ENCODE measurements at places on chromosomes 1 and 21. TPM values are rescaled to one million over a fixed set of nuclear protein-coding genes. Genes with fewer than 3 reads are reported as not detected.

DNA sequence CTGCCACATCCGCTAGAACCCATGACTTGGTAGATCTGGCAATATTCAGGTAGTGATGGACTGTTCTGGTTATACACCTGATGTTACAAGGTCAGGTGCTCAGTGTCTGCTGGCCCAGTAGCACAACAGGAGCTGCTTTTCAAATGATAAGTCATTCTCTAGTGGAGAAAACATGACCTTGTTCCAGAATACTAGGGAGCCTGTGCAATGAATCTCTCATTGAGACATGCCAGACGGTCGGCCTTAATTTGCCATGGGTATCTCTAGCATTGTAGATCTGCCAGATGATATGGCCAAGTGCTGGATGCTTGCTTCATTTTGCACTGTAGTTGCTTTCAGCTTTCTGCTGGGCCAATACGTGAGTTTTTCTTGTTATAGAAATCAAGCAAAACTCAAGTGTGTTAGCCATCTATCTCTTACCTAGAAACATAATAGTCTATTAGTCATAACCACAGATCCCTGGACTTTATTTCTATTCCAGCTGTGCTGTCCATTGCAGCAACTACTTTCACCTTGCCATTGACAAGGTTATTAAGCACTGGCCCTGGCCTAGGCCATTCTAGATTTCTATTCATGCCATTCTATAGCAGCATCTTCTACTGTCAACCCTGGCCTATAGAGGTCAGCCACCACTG, 13.9 kb upstream of the CENPF start:
- peak; percentile 36 for DNase-seq

DNA sequence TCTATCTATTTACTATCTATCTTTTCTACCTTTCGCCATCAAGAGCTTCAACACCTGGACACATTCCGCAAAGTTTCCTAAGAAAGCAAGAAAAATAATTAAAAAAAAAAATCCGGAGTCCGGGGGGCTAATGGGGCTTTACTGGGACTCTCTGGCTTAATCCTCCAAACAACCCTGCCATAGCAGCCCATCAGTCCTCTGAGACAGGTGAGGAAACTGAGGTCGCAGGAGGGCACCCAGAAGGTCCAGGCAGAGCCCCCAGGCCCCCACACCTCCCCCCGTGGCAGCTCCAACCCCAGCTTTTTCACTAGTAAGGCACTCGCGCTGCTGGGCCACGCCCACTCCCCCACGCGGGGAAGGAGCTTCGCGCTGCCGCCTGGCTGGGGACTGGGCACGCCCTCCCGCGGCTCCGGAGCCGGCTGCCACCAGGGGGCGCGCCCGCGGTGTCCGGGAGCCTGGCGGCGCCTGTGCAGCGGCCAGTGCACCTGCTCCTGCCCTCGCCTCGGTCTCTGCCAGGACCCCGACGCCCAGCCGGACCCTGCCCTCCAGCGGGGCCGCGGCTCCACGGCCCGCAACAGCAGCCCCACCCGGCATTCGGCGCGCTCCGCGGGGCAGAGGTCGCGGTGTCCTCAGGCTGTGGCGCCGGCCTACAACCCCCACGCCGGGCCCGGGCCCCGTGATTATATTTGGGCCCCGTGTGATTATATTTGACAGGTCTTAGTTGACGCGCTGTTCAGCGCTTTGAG, 54.1 kb upstream of the SAMD11 start:
- DNase-seq = peak; percentile 5

DNA sequence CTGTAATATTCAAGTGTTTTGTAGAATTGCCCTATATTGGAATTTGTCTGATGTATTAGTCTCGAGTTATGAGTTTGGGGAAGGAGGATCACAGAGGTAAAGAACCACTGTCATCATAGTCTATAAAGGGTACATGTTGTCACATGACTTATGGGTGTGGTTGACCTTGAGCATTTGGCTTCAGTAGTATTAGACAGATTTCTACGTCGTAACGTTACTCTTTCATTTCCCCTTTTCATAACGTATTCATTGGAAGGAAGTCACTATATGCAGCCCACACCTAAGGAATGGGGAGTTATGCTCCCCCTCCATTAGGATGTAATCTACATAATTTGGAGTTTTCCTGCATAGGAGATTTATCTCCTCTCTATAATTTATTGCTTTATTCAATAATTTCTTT, 110.1 kb upstream of the VAV3 start:
- no peak for DNase-seq

DNA sequence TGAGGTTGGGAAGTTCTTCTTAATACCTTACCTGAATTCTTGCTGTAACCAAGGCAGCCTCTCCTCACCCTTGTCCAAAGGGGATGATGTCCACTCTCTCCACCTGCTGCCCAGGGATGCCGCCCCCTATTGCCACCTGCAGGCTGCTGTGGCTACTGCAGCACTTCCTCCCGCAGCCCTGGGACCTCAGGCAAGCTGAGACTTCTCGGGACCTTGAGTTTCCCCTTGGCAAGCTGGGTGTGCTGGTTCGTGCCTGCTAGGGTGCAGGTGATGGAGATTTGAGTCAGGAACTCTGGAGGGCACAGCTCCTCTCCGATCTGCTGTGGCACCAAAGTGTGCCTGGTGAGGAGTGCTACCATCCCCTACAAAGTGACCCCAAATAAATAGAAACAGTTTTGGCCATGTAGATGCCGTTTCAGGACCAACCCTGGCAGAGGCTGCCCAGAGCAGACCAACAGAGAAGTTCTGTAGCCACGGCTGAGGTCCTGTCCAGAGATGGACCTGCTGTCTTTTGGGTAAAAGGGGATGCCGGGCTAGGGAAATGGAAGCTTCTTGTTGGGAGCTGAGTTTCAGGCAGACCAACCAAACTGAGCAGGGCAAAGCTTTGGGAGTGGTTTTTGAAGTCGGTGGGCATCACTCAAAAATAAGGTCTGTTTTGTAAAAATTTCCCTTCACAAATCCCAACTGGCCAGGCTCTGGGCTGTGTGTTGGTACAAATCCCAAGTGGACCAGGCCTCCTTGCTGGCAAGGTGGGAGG, 31.7 kb downstream of the RUNX3 start:
- peak; percentile 29 for DNase-seq

- DNase-seq = no peak
Measured at GRCh38 chr1:245895455-245895959, 611.6 kb downstream of the SMYD3 start.

DNA sequence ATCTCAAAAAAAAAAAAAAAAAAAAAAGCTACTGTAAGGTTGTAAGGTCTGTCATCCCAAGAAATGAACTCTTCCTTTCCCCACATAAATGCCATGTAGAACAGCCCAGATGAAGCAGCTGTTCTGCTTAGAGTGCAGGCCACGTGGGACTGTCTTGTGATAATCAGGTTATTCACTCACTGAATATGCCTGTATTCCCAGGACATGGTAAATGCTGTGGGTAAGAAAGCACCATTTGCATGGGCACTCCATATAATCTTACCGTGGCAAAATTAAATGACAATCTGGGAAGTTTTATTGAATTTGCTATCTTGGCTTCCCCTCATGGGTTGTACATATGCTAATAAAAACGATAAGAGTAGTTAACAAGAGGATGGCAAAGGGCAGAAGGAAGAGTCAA, 13.8 kb downstream of the RGS5 start:
- DNase-seq = no peak

TTC13 gene
- total RNA-seq = 8.7 TPM

GRCh38 chr1:21916447-21917238, 20.5 kb downstream of the HSPG2 start:
- no peak for DNase-seq

DNA sequence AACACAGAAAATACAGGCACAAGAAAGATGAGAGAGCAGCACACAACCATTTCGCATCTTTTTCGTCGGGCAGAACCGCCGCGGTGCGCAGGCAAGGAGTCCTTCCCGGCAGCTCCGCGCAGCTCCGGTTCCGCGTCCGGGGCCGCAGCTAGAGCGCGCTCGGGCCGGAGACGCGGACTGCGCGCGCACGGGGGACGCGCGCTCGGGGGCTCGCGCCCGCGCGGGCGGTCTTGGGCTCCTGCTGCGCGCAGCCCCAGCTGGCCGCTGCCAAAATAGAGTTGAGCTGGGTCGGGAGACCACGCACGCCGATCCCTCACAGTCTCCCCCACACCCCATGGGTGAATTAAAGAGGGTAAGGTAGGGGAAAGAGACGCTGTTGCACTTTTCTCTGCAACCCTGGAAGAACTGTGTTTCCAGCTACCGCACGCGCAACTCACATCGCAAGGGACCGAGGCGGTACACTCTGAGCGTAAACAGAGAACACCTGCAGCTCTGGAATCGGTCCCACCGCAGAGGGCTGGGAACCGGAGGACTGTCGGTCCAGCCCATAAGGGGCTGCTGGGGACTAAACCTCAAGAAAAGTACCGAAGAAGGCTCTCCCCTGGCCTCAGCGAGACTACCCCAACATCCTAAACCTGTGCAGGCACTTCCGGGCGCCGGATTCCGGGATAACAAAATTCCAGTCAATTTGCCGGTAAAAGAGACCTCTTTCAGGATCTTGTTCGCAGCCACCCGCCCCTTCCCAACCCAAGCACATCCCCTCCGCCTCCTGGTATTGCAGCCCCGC, 1.7 kb downstream of the NR5A2 start:
- peak; percentile 24 for DNase-seq

GLMP gene
- total RNA-seq = 34.2 TPM

SFPQ gene
- 147 TPM for total RNA-seq

DNA sequence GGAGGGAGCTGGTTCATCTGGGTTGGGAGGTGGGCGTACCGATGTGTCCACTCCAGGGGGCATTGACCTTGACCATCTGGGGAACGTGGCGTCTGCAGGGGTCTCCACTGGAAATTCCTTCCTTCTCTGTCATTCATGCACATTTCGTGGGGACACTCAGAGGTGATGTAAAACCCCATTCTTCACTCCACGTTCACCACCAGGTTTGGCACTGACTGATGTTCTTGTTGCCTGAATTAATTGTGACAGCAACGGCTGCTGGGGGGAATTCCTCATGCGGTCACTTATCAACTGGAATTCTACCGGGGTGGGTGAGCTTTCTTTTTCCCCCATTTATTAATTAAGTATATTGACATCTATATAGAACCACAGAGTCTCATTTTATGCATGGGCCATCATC, 18.1 kb upstream of the POFUT2 start:
- no peak for DNase-seq

DNA sequence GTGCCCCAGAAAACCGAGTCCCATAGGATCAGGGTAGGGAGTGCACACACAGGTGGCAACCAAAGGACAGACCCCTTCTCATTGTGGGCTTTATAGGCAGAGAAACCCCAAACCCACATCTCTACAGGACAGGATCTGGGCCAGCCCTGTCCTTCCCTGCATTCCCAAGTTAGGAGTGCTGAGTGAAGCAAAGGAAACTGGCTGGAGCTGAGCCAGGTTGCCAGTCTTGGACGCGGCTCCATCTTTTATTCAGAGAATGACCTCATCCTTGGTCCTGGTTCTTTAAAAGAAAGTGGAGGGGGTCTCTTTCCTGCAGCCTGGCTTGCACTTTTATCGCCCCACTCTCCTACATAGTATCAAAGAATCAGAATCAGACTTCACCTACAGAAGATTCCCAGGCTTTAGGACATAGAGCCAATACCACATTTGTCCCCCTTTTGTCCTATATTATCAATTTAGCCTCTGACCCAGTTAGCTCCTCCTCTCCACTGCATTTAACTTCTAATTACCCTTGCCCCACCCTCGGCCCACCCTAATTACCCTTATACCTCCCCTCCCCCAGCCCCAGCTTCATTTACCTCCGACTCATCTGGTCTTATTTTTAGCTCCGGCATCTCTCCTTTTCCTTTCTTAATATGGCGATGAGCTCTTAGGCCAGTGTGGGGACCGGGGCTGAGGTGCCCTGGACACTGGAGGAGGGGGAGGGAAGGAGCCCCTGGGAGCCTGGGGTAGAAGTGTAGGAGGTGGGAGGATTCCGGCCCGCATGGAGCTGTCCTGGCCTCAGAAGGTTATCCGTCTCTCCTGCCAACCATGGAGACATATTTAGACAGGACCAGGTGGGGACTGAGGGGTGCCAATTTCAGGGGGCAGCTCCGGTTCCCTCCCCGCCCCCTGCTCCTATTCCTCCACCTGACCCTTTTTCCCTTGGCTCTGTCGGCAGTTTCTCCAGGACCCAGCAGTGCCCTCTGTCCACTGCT, at the start of gene CASQ1:
Gene CASQ1, plus strand, starts transcription at position 927 of the 977 bp plus-strand sequence. CDS start 177 bp downstream, outside the sequence.
- DNase-seq = peak; percentile 28

CD1E gene
- total RNA-seq = not detected

GRCh38 chr1:2388004-2388913, 3.1 kb downstream of the MORN1 start:
- DNase-seq = no peak

DNA sequence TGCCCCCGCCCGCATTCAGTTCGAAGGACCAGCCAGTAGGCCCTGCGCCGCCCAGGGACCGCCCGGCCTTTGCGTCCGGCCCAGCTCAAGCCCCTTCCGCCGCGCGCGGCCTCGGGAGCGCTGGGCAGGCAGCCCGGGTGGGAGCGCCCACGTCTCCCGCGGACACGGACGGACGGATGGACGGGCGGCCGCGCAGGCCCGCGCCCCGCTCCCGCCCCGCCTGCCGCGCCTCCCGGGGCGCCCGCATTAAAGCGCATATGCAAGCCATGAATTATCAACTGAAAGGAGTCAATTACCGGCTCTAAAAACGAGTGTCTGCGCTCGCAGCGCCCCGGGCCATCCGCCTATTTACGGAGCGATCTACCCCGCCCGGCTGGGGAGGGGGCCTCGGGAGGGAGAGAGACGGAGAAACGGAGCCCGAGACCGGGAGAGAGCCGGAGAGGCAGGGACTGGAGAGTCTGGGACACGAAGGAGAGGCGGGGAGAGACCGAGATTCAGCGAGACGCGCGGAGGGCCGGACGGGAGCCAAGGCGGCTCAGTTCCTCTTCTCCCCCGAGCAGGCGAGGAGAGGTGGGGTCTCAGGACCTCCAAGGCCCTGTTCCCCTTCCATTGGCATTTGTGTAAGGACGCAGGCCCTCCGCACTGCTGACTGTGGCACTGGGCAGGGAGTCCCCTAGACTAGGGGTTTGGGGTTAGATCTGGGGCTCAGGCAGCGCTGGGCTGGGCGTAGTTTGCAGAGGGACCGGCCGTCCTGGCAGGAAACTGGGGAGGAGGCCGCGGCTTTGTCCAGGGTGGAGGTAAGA, 41.3 kb upstream of the DMBX1 start:
- no peak for DNase-seq

LRRN2 gene
- total RNA-seq = not detected

DISP3 gene
- total RNA-seq = not detected

- no peak for DNase-seq
Measured at GRCh38 chr1:175383239-175383638, 190.7 kb upstream of the KIAA0040 start.

DNA sequence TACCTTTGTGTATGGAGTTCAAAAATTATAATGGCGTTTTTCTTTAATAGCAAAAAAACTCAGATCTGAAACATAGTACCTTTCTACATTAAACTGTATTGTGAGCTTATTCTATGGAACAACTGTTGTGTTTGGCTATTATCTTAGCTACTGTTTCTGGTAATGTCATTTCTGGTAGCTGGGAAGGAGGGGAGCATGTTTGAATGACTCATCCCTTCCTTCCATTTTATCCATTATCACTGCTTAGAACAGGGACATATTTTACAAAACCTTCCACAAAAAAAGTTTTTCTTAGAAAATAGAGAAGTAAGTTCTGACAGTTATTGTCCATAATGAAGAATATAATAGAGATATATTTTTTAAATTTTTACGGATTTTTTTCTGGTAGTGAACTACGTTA, 128.3 kb downstream of the NRDC start:
- peak; percentile 38 for DNase-seq
